ENCODE measurements at places on chromosomes 2 and 18.

DNA sequence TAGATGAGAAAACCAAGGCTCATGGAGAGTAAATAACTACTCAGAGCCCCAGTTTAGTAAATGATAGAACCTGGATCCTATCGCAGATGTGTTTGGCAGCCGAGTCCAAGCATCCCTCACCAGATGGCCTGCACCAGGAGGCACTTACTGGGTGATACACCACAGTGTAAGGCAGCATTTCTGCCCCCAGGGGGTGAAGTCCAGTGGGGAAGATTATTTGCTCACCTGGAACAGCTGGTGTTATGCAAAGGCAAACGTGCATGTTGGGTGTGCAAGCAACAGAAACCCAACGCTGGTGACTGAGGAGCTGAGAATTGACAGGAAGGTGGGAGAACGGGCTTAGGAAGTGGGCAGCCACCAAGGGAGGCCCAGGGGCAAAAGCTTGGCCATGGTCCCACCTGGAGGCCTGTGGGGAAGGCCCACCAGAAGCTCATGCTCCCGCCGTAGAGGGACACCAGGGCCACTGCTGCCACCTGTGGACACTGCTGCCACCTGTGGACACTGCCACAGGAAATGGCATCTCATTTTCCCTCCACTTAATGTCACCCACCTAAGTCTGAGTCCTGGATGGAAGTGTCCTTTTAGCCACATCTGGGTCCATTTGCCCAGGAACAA lies 100.6 kb downstream of the TFCP2L1 start:
- DNase-seq, result no peak

- DNase-seq, result no peak
Measured at GRCh38 chr2:223558970-223559369, 43.2 kb downstream of the SCG2 start.

- DNase-seq, result no peak
Measured at GRCh38 chr2:231542136-231542535, 11.9 kb upstream of the NMUR1 start.

- no peak for DNase-seq
Measured at GRCh38 chr18:46211816-46212215, 107.6 kb downstream of the HAUS1 start.

GRCh38 chr18:12005538-12006487 lies 24.5 kb downstream of the IMPA2 start:
- DNase-seq, result no peak

DNA sequence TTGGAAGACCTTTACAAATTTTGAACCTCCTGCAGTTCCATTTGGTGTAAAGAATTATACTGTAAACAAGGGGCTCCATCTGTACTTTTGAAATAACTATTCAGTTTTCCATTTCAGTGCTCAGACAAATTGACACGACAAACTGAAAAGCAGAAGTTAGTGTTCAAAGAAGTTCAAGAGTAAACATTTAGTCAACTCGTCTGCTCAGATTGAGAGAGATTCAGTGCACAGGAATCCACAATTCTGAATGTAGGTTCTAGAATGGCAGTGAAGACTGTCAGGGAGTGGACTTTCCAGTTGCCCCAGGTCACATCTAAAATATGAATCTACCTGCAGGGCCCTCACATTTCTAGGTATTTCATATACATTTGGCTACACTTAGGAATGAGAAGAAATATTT lies 322.3 kb upstream of the TCF4 start:
- no peak for DNase-seq

DNA sequence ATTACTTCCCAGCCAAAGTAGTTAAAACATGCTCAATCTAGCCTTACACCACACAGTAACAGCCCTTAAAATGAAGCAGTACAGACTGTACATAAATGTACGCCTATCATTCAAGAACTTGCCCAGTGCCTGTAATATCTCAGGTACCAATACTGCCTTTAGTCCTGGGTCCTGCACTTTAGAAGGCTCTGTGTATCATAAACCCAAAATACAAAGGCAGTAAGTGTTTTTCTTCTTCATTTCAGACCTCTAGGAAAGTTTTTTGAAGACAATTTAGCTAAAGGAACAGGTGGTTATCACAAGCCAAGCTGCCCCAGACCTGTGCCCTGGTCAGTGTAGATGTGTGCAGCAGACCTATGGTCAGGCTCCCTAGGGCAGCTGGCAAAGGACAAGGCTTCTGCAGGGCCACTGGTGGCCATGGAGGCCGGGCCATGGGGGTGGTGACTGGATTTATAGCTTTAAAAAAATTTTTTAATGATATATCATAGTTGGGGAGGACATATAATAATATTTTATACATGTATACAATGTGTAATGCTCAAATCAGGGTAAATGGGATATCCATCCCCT lies 18.8 kb downstream of the LPIN2 start:
- DNase-seq, result no peak

DNA sequence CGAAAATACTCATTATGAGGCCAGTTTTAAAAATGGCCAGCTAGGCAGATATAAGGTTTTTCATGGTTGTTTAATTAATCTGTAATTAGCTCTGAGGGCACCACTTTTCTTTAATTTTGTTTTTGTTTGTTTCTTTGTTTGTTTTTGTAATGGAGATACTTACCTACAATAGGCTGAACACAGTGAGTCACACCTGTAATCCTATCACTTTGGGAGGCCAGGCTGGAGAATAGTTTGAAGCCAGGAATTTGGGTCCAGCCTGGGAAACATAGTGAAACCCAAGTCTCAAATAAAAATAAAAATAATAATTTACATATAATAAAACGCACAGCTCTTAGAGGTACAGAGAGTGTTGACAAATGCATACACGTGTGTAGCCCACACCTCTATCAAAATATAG lies 56.8 kb upstream of the MSH2 start:
- no peak for DNase-seq

GRCh38 chr2:54909001-54909400 lies 141.2 kb downstream of the RTN4 start:
- DNase-seq, result no peak

GRCh38 chr2:138615257-138615656 lies 113.7 kb downstream of the SPOPL start:
- DNase-seq, result no peak

- DNase-seq, result no peak
Measured at GRCh38 chr2:162656516-162656915, 182.1 kb downstream of the KCNH7 start.

GRCh38 chr2:231293163-231293562 lies 94.7 kb downstream of the ARMC9 start:
- DNase-seq, result no peak

DNA sequence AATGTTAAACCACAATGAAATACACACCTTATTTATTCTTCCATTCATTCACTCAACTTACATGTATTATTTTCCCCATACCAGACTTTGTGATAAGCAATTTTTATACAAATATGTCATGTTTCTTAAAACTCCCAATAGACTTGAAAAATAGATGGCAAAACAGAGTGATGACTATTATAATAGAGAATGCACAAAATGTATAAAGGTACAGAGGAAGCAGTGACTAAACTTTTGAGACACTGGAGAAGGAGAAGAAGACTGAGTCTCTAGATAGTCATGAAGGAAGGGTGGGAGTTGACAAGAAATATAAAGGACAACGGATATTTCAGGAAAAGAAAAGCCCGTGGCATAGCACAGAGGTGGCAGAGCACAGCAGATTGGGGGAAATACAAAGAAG lies 198.1 kb upstream of the SLC39A10 start:
- no peak for DNase-seq

GRCh38 chr2:137173463-137173862 lies 408.1 kb downstream of the THSD7B start:
- no peak for DNase-seq

DNA sequence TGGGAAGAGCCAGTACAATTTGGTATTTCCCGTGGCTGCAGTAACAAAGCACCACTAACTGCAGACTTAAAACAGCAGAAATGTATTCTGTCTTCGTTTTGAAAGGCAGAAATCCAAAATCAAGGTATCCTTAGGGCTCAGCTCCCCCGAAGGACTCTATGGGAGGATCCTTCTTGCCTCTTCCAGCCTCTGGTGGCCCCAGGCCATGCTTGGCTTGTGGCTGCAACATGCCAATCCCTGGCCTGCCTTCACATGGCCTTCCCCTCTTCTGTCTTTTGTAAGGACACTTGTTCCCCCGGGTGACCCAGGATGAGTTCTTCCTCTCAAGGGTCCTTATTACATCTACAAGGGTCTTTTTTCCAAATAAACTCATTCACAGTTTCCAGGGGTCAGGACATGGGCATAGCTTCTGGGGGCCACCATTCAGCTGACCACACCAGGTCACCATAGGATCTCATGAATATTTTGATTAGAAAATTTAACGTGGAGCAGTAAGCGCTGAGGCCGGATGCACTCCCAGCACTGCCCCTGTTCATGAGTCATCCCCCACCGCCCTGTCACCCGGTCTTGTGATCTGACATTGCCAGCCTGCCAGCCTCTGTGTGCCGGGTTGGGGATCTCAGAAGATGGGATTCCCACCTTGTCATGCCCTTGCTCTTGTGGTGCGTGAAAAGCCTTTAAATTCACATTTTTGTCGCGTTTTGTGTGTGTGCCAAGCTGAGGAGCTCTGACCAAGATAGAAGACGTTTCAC lies 61.2 kb upstream of the B3GNT7 start:
- DNase-seq, result no peak
